ENCODE measurements at places on chromosomes 6 and 20.

DNA sequence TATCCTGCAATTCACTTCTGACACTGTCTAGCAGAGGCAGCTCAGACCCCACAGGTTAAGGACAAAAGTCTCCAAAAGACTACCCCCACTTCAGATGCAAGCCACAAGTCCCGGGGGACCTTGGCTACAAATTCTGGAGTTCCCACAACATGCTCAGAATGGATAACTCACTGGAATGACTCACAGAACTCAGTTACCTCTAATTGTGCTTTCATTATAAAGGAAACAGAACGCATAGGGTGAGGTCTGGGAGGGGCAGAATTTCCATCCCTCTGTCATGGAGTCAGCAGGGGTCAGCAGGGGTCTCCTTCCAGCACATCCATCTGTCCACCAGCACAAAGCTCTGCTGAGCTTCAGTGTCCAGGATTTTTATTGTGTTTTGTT lies 184.2 kb downstream of the CDH4 start:
- no peak for DNase-seq

GRCh38 chr6:34852406-34853085 lies 35.3 kb downstream of the TAF11 start:
- DNase-seq = no peak

DNA sequence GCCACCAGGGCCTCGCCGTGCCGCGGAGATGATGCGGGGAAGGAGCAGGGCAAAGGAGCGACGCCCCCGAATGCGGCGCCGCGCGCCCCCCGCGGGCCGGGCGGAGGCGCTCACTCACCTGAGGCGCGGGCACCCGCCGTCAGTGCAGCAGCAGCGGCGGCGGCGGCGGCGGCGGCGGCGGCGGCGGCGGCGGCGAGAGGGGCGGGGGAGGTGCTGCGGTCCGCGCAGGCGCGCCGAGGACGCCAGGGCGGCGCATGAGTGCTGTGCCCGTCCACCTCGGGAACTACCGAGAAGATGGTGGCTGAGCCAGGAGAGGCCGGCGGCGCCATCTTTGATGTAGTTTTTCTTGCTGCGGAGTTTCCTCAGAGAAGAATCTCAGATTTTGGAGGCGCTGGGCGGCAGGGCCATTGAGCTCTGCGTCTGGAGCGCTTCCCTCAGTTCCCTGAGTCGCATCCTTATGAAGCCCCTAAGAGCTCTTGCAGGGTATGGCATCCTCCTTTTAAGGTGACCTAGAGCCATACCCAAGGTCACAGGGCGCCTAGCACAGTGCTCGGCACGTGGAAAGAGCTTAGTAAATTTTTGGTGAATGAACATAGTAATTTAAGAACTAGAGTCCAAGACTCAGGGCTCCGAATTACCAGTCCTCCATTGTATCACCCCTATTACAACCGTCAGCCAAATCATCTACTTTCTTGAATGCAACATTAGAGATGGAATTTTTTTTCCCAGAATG lies at the start of gene NDRG3:
Gene NDRG3, minus strand, starts transcription at position 164 of the 733 bp plus-strand sequence. CDS start 24,355 bp downstream, outside the sequence.
- DNase-seq = peak; percentile 97

DNA sequence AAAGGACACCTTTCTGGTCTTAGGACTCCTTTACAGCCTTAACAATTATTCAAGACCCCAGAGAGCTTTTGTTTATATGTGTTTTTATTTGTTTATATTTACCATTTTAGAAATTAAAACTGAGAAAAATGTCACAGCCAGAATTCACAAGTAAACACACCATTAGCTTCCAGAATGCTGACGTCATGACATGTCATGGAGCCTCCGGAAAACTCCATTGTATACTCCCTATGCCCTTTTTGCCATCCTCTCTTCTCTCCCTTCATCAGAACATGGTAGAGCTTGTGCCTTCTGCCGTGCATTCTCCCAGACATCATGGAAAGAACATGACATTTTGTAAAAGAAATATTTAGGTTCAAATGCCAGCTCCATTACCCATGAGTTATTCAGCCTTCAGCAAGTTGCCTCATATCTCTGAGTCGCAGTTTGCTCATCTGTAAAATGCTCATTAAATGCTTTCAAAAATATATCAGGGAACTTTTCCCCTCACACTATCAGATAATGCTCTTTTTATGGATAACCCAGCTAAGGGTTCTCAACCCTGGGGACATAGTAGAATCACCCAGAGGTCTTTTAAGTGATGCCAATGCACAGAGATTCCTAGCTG lies 27.8 kb downstream of the TNFAIP3 start:
- no peak for DNase-seq

DNA sequence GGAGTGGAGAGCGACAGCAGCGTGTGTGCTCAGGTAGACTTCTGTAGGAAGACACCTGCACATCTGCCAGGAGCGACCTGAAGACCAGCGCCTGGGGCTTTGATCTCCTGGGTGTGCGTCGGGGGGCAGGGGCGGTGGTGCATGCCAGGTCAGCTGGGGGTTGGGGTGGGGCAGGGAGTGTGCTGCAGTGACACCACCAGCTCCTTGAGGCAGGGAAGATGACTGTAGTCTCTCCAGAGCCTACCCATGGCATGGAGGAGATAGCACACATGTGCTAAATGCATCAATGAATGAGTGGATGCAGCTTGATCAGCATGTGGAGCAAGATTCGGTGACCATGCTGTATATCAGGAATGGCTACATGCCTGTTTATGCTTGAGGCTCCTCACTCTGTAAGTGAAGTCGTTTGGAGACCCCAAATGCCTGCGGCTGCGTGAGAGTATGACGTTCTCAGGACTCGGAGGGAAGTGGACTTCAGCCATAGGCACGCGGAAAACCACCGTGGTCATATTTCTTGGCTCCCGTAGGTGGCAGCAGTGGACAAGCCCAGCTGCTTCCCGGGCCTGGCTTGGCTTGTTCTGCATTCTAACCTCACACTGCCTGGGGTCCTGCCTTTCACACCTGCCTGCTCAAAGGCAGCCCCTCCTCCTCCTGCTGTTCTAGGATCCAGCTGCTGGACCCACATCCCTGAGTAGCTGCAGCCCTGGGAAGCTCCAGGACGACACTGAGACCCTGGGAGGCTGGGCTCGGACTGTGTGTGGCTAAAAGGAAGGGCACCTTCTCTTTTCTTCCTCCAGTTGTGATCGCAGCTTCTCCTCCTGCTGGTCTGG lies 39.4 kb upstream of the KCNK16 start:
- DNase-seq = peak; percentile 79
